Stimulated activated naive CD8-positive, alpha-beta T cell treated with anti-CD3 and anti-CD28 coated beads, Interleukin-15, Interleukin-2, amounts not matched to agents 100 U/mL and 50 U/mL, for 24 hours (primary cell): ENCODE measurements at places on chromosomes 13 and 19.

GRCh38 chr13:21530656-21531055, 71.6 kb upstream of the ZDHHC20 start:
- DNase-seq = no peak

DNA sequence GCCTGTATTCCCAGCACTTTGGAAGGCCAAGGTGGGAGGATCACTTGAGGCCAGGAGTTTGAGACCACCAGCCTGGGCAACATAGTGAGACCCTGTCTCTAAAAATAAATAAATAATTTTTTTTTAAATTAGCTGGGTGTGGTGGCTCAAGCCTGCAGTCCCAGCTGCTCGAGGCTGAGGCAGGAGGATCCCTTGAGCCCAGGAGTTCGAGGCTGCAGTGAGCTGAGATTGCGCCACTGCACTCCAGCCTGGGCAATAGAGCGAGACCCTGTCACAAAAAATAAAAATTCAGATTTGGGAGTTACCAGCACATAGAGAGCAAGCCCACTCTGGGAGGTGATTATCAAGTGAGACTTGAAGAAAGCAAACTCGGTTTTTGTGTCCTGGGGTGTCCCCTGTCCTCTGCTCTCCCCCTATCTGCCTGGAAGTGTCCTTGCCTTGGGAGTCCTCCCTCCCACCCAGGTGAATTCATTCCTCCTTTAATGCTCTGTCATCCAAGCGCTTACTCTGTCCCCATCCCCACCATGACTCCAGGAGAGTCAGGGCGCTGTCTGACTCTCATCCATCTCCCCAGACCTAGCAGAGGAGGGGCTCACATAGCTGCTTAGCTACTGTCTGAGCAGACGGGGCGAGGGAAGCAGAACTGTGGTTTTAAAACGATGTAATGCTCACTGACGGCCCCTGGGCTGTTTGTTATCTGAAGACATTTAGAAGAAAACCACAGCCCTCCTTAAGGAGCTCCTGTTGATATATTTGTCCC, 146.8 kb downstream of the STK24 start:
- no peak for DNase-seq

DNA sequence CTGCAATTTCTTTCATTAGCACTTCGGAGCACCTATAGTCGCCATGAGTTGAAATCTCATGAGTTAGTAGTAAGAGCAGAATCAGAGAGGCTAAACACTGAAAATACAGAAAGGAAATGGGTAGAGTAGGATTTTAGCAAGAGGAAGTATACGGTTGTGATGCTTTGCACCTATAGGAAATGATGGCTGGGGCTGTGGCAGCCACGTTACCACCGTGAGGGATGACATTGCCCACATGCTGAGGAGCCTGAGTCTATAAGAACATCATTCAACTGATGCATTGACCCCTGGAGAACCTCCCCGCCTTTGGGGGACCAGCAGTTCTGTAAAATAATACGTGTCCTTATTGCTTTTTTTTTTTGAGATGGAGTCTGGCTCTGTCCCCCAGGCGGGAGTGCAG, 20.4 kb downstream of the FAM187B start:
- peak; percentile 15 for DNase-seq

- DNase-seq = no peak
These were observed 68.0 kb downstream of the MLLT1 start for GRCh38 chr19:6211632-6212402.

GRCh38 chr13:42497798-42498197, 76.2 kb upstream of the TNFSF11 start:
- peak; percentile 14 for DNase-seq

GRCh38 chr19:48398375-48399235, 5.1 kb downstream of the GRIN2D start:
- DNase-seq = peak; percentile 90

DNA sequence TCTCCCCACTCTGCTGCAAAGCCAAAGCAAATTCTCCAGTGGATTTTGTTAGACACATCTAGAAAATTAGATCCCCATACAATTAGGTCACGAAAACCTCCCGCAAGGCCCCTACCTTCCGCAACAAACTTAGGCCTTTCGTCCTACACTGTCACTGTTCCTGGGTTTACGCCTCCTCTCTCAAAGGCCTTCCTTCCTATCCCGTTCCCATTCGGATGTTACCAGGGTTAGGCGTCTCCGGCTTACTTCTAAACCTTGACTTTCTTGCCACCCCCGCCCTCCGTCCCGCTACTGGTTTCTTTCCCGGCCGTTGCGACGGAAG, 754 bp downstream of the RNF6 start:
- no peak for DNase-seq
